ENCODE measurements at places on chromosomes 2 and 18.

- DNase-seq, result no peak
Observed at GRCh38 chr2:216107760-216108159, 1.4 kb upstream of the XRCC5 start.

GRCh38 chr2:225502971-225503370, 103.5 kb downstream of the NYAP2 start:
- no peak for DNase-seq

GRCh38 chr18:63284827-63285733, 34.5 kb downstream of the BCL2 start:
- DNase-seq, result no peak

DNA sequence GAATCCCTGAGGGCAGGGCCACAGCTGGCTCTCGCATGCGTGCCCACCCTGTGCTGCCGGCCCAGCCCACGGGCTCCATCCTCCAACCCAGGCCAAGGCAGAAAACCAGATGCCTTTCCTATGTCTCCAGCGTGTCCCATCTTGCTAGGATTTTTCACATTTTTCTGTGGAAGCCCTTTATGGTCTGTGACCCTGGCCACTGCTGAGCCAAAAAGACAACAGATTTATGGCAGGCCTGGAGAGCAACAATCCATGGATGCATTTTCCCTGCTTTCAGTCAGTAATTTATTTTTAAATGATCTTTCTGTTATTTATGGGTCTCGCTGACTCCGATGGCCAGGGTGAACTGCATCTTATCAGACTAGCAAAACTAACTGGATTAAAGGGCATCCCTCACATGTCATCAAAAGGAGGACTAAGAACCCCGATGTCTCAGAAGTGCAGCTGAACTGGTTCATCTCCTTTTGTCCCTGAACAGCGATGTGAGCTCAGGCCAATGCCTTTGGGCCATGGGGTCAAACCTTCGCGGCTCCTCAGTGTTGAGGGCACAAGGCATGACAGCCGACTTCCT, 346.0 kb downstream of the CYRIA start:
- no peak for DNase-seq

Data from D341Med (cell line).